ENCODE measurements at places on chromosomes 5 and 9. TPM values are rescaled to one million over a fixed set of nuclear protein-coding genes. Genes with fewer than 3 reads are reported as not detected.

- no peak for DNase-seq
Observed at GRCh38 chr5:353612-354580, 32.4 kb downstream of the AHRR start.

- DNase-seq = no peak
Observed at GRCh38 chr9:121222524-121223171, 21.0 kb upstream of the RAB14 start.

- no peak for DNase-seq
Observed at GRCh38 chr9:91274949-91275492, 86.7 kb downstream of the AUH start.

- no peak for DNase-seq
Observed at GRCh38 chr5:77101298-77101697, 14.2 kb upstream of the ZBED3 start.

DNA sequence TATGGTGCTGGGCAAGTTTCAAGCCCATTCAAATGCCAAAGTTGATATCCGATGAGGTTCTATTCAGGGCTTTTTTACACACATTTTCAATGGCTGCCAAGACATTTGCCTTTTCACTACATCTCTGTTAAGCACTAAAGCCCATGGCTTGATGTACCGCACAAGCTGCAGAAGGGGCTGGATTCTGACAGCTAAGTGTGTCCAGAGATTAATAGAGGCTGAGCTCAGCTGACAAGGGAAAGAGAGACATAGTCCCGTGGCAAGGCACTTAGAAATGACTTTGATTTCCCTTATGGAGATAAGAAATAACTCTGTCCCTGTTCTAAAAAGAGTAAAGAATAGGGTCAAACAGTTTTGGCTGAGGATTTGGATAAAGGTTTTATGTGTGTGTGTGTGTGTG, 198.6 kb downstream of the DMRT2 start:
- no peak for DNase-seq

DNA sequence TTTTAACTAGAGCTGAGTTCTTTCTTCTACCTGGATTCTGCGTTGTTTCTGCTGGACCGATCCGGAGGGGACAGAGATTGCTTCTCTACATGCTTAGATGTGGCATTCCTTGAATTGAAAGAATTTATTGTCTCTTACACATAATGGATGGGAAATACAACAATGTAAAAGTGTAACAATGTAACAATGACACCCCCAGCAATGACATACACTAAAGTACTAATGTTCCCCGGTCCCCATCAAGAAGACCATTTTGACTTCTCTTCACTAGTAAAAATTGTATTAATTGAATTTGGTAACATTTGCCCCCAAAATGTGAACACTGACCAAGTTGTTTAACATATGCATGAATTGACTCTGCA, 760.2 kb downstream of the TAF11L14 start:
- DNase-seq = no peak

DNA sequence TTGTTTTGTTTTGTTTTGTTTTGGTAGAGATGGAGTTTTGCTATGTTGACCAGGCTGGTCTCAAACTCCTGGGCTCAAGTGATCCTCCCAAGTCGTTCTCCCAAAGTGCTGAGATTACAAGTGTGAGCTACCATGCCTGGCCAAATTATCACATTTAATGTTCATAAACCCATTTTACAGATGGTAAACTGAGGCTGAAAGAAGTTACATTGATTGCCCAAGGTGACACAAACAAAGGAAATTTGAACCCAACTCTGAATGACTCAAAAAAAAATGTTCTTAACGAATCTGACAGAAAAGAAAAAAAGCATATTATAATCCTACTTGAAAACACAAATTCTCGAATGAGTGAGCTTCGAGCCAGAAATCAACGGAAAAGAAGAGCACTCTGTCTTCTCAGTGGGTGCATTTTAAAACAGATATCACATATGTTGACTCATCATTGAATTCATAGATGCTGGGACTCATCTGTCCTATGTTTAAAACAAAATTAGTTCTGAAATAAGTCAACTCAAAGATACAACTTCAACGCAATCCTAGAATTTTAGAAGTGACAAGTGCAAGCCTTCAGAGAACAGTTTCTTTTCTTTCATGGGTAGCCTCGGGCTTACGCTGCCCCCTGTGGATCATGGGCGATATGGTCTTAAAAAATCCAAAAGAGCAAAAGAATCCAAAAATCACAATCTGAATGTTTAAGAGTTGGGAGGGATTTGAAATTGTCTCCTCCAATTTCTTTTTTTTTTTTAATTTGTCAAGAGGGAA, 28.4 kb downstream of the TIMD4 start:
- DNase-seq = no peak

GRCh38 chr9:99197124-99197630, 24.6 kb downstream of the ALG2 start:
- DNase-seq = no peak

SVEP1 gene
- total RNA-seq = 88.1 TPM

PCDHAC2 gene
- total RNA-seq = 10.0 TPM

ACOT12 gene
- total RNA-seq = not detected

IL4 gene
- not detected for total RNA-seq

LCN15 gene
- total RNA-seq = not detected

GRCh38 chr9:134488331-134489280, 153.0 kb upstream of the COL5A1 start:
- DNase-seq = peak; percentile 65

CMBL gene
- total RNA-seq = 21.8 TPM

NUTM2G gene
- total RNA-seq = not detected

GRCh38 chr9:36276781-36277181, 18.5 kb upstream of the GNE start:
- no peak for DNase-seq

MLANA gene
- total RNA-seq = not detected

- no peak for DNase-seq
Observed at GRCh38 chr5:106959387-106959786, 711.4 kb downstream of the EFNA5 start.

DNA sequence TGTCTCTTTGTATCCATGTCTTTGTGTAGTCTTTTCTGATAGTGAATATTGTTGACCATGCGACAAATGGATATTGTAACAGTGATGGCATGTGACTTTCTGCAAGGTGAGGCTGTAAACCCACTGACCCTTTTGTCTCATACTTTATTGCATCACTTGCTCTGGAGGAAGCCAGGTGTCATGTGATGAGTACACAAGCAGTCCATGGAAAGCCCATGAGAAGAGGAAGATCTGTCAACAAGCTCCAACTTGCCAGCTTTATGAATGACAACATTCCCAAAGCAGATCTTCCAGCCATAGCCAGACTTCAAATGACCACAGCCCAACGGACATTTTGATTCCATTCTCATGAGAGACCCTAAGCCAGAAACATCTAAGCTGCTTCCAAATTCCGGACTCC, 450.1 kb upstream of the ACTBL2 start:
- DNase-seq = no peak

DNA sequence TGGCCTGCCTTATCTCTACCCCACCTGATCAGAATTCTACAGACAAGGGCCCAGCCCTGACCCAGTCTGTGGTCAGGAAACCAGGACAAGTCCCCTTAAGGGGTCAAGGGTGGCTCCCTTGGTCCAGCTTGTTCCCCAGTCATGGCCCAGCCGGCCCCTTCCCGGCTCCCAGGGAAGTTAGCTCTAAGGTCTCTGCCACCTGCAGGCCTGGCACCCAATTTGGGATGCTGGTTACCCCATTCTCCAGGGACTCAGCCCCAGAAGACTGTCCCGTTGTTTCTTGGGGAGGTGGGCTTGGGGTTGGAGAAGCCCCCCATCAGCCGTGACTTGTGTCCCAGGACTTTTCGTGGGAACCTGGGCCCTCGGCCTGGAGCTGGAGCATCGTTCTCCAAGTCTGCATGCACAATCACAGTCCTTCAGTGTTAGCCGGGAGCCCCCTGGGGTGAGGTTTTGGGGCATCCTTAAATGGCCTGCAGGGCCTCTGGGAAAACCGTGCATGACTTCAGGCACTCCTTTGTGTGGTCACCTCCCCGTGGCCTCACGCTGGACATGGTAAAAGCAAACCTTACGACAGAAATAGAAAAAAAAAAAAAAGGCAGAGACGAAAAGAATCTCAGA, 150.8 kb upstream of the PHYKPL start:
- DNase-seq = no peak

GRCh38 chr5:57442080-57442839, 40.4 kb downstream of the ACTBL2 start:
- DNase-seq = no peak

DNA sequence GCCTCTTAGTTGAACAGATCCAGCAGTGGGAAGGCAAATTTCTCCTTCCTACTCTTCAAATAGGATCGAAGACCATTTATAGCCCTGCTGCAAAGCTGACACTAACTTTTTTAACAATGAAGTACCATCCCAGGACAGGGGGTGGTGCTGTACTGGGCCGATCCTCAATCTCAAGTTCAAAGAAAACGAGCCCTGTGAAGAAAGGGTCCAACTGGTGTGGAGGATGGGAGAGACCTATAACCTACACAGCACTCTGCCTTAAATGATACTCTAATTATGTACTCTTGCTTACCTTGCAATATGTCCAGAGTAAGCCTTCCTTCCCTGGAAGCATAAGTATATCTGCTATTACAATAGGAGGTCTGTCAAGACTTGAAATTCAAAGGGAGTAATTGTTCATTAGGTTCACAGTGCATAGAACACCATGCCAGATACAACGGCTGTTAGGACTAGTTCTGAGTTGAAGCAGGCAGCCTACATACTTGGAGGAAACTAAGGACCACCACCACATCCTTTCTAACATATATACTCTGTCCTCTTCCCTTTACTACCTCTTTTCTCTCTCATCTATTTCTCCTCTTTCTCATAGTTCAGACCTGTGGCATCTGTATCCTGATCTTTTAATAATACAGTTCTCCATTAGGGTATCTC, 6.2 kb downstream of the ETF1 start:
- no peak for DNase-seq

DNA sequence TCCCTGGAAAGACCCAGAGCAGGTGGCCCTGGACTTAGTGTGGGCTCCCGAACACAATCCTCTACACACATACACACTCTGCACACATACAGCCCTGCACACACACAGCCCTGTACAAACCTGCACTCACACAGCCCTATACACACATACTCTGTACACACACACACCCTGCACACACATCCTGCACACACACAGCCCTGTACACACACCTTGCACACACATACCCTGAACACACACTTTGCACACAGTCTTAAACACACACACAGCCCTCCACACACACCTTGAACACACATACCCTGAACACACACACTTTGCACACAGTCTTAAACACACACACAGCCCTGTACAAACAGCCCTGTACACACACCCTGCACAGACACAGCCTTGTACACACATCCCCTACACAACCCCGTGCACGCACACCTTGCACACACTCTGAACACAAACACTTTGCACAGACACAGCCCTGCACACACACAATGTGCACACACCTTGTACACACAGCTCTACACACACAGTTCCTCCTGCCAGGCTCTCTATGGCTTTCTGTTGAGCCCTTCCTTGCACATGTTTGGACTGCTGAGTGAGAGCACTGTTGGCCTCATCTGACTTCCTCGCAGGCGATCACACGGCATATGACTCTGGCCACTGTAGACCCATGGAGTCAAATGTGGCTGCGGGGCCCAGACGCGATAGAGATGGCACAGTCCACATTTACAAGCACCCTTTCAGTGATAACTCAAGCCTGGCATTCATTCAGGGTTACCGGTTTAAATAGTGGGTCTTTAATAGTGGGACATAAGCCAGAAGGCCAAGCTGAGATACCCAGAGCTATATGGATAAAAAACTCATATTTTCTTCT, 245.7 kb upstream of the IRX1 start:
- DNase-seq = no peak

DNA sequence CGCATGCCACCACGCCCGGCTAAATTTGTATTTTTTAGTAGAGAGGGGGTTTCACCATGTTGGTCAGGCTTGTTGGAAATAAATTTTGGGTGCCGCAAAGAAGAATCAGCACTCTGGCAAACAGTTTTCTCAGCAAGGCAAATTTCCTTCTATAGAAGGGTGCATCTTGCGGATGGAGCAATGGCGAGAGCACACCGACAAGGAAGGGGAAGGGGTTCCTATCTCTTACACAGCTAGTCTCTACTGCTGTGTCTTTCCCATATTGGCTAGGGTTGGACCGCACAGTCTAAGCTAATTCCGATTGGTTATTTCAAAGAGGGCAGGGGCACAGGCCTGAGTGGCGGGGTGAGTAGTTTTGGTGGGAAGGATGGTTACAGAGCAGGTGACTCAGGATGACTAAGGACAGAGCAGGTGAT, 707 bp downstream of the GTF3C5 start:
- DNase-seq = no peak

SLCO6A1 gene
- not detected for total RNA-seq

GRCh38 chr5:67303356-67303755, 106.8 kb upstream of the CD180 start:
- no peak for DNase-seq

MELK gene
- 1.2 TPM for total RNA-seq

GRCh38 chr5:33762859-33763258, 128.9 kb downstream of the ADAMTS12 start:
- no peak for DNase-seq

DNA sequence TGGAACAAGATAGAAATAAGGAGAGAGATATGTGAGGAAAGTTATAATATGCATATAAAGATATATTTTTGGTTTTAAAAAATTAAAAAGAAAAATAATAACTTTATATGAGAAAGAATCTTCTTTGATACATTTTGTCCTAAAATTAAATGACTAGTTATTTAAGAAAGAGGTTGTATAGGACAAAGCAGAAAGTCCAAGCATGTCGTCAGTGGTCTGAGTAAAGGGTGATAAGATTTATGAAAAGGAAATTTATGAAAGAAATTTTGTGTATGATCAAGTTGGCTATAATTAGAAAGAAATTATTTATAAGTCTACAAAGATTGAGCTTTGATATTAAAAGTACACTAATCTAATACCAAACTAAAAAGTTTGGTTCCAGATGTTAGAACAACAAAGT, 32.0 kb downstream of the GTF3C4 start:
- DNase-seq = no peak

PCDHB15 gene
- 2.5 TPM for total RNA-seq

DNA sequence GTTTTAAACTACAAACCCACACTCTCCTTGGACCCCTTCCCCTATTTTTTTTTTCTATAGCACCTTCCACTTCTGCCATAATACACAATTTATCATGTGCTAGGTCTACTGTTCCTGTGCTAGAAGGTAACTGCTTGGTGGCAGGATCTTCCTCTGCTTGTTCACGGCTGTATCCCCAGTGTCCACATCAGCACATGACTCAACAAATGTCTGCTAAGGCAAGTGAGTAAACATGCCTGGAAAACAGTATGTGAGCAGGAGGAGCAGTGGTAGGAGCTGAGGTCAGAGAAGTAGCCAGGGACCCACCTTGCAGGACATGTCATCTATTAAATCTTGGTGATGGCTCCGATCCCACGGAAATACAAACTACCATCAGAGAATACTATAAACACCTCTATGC, 79.4 kb downstream of the AUH start:
- DNase-seq = no peak

GRCh38 chr5:142438573-142438972, 113.8 kb upstream of the SPRY4 start:
- no peak for DNase-seq

GRCh38 chr9:1946526-1947283, 68.4 kb upstream of the SMARCA2 start:
- DNase-seq = no peak

DMGDH gene
- 0.78 TPM for total RNA-seq

- DNase-seq = no peak
Observed at GRCh38 chr5:57358796-57359592, 123.6 kb downstream of the ACTBL2 start.

All from upper lobe of right lung (tissue), 1 donor.